ENCODE measurements at places on chromosomes 13 and 19.
A peak's percentile ranks its signal among the peaks of the same experiment; 100 is the strongest.

GRCh38 chr19:36152352-36153091 lies at the start of gene COX7A1:
Gene COX7A1 (minus strand): TSS chr19:36152447. CDS start chr19:36152407, 40 bp downstream.
- DNase-seq: no peak

- DNase-seq: no peak
Measured at GRCh38 chr19:55105237-55105636, 12.2 kb downstream of the PPP1R12C start.

- DNase-seq: no peak
Measured at GRCh38 chr13:101272886-101273285, 143.4 kb downstream of the NALCN start.

DNA sequence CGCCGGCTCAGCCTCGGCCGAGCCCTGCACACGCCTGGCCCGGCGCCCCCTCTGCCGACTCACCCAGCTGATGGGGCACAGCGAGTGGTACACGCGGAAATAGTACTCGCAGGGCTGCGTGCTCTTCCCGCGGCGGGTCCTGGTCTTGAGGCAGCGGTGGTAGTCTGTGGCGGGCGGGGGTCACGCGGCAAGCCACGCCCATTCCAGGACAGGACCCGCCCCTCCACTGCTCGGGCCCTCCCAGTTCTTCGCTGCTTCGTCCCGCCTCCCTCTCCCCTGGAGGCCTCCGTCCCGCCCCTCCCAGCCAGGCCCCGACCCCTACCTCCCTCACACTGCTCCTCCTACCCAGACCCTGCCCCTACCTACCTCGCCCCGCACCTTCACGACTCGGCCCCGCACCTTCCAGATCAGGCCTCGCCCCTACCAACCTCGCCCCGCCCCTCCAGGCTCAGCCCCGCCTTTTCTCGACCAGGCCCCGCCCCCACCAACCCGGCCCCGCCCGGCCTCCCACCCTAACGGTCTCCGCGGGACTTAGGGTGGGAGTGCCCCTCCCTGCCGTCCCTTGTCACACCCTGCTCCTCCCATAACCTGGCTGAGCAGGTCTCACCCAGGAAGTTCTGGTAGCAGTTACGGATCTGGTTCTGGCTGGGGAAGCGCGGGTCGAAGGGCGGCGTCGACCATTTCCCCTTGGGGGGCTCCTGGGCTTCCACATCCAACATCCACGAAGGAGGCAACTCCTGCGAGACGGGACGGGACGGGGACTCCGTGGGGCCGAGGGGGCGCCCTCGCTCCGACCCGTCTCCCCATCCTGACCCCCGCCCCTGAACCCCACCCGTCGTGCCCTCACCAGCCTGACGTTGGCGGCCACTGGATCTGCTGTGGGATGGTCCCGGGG lies 469 bp downstream of the COX6B2 start:
- peak; percentile 52 for DNase-seq

- no peak for DNase-seq
Measured at GRCh38 chr19:34618410-34618809, 58.5 kb downstream of the SCGB2B2 start.

DNA sequence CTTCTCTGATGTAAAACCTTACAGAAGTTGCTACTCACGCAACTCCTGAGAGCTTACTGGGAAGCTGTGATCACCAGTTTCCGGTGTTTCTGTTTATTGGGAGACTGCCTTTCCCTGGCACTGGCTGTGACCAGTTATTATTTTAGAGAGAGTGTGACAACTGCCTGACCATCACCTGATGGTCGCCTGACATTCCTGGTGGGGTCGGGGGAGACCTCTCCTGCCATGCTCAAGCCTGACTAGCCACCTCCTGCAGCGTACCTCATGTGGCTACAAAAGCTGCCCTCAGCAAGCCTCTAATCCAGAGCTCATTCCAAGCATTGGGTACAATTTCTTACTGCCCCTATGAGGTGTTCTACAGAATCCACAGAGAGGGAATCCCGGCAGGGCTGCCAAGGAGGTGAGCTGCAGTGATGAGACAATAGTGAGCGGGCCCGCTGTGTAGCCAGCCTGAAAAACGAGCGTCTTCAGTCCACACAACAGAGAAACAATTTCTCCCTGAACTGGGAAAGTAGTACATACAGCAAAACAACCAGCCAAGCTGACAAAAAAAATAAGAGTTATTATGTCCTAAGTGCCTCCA lies 28.7 kb downstream of the GJA3 start:
- no peak for DNase-seq

DNA sequence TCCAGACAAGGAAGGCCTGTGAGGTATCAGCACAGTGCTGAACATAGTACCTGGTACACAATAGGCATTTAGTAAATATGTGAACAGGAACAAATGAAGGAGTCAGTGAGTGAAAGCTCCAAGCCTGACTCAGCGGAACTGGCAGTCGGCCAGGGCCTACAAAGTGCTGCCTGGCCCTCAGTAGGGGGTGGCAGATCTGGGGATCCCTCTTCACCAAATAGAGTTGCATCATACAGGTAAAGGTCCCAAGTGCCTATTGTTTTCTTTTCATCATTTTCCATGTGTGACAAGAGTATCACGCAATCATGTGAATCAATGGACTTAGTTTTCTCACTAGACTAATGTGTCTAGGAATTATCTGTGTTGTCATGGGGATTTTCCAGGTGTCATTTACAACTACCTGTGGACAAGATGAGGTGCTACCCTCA lies 9.2 kb downstream of the CYP2B6 start:
- DNase-seq: no peak

- no peak for DNase-seq
Measured at GRCh38 chr19:46296722-46297461, at the start of gene HIF3A. Gene HIF3A (plus strand): TSS chr19:46297042. CDS start chr19:46297077, 35 bp downstream.

DNA sequence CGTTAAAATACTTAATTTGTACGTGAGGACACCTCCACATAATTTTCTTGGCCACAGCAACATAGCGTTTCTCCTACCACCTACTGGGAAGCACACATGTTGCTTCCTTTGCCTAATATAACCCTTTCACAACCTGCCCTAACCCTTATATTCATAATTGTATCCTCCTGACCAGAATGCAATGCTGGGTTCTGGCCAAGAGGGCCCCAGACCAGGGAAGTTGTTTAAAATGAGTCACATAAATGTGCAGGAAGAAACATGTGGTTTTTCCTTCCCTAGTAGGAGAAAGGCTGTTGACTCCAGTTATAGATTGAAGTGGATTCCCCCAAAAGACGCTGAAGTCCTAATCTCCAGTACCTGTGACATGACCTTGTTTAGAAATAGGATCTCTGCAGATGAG lies 187.3 kb downstream of the NUFIP1 start:
- no peak for DNase-seq

GRCh38 chr13:111862836-111863815 lies 203.8 kb upstream of the SOX1 start:
- no peak for DNase-seq

GRCh38 chr19:44731081-44731480 lies 17.4 kb upstream of the BCL3 start:
- no peak for DNase-seq

- no peak for DNase-seq
Measured at GRCh38 chr19:47897861-47898260, 11.7 kb upstream of the SULT2A1 start.

DNA sequence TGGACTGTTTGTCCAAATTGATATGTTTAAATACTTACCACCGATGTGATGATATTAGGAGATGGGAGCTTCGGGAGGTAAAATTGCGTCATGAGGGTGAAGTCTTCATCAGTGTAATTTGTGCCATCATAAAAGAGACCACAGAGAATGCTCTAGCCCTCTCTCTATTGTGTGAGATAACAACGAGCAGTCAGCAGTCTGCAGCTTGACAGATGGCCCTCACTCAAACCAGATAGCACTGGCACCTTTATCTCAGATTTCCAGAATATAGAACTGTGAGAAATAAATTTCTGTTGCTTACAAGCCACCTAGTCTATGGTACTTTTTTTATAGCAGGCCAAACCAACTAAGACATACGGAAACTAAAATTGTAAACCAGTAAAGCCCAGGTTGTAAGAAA lies 1718.9 kb upstream of the MIR17HG start:
- no peak for DNase-seq

GRCh38 chr13:25912961-25913360 lies 138.9 kb downstream of the SHISA2 start:
- DNase-seq: no peak

DNA sequence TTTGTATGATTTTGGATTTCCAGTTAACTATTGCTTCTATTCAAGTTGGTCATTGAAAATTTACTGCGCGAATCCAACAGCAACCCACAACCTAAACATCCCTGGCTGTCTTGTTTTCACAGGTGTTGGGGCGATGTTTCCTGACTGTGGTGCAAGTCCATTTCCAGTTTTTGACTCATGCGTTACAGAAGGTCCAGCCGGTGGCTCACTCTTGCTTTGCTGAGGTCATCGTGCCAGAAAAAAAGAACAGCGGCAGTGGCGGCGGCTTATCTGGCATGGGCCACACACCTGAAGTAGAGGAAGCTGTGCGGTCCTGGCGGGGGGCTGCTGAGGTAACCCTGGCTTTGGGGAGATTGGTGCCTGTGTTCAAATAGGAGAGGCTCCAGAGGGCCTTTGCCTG lies 45.2 kb upstream of the GPI start:
- no peak for DNase-seq

DNA sequence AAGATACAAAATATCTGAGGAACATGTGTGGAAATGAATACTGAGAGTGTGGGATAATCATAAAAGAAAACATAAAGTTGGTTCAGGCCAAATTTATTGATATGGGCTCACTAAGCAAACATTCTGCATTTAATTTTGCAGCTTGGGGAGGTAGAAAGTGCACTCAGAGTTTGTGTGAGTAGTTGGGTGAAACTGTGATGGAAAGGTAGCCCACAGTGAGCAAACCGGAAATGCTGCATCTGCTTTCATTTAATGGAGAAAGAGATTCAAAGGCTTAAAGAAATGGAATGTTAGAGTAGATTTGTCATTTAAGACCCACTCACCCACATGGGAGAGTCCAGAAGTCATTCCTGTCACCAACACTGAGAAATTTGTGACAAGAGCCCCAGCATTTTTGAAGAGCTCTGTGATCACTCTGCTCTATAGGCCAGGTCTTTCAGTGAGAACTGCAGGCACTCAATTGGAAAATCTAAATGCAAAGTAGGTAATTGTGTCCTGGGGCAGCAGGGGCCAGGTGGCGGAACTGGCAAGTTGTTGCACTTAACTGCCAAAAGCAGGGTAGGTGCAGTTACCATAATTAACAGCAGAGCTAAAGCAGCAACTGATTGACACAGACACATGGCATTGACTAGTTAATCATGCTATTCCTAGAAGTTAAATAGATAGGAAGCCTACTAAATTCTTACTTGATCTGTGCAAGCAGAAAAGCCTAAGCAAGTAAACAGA lies 1228.3 kb upstream of the PCDH20 start:
- no peak for DNase-seq

- DNase-seq: no peak
Measured at GRCh38 chr19:27955485-27956480, 1257.2 kb downstream of the UQCRFS1 start.

- DNase-seq: no peak
Measured at GRCh38 chr13:35855531-35856019, 275.6 kb downstream of the DCLK1 start.

- DNase-seq: no peak
Measured at GRCh38 chr19:13765395-13766094, 1.2 kb downstream of the MRI1 start.

DNA sequence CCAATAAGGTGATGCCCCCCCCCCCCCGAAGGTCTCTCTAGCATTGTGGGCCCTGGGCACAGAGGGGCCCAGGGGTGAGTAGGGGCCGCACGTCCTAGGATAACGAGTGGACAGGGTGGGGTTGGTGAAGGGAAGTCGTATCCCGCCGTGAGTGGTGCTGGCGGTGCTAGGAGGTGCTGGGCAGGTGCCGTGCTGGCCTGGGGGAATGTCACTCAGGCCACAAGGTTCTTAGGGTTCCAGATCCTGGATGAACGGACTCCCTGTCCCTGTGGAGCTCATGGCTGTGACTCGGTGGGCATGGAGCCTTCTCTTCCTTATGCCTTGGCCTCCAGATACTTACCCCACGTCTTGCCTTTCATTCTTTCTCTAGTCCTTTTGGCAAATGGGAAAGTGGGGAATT lies 157.4 kb upstream of the SOX1 start:
- no peak for DNase-seq

- no peak for DNase-seq
Measured at GRCh38 chr19:41821003-41821735, 23.3 kb downstream of the LYPD4 start.

- no peak for DNase-seq
Measured at GRCh38 chr19:6241056-6241455, 38.7 kb downstream of the MLLT1 start.

GRCh38 chr13:71456136-71456535 lies 410.9 kb downstream of the DACH1 start:
- DNase-seq: no peak

DNA sequence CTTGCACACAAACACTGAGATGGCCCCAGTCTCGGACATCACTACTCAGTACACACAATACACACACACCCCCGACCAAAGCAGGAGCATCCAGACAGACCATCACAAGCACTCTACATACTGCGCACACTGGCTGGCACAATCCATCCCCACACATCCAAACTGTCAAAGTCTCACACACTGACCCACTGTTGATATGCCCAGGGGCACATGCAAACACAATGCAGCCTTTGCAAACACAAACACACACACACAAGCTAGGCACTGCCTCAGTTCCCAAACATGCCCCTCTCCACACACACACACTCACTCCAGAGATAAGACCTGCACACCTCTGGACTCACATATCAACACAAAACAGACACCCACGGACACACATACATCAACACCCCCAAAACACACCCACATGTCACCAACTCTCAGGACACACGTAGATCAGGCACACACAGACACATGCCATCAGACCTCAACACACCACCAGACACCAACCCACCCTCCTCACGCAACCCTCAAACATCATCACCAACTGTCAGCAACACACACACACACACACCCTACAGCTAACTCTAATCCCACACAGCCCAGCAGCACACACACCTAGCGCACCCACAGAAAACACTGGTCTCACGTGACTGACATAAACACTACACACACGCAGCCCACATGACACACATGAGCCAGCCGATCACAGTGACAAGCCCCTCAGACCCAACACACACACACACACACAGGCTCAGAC lies 1.9 kb downstream of the BBC3 start:
- peak; percentile 84 for DNase-seq

- no peak for DNase-seq
Measured at GRCh38 chr19:18651733-18652132, 14.9 kb downstream of the KLHL26 start.

DNA sequence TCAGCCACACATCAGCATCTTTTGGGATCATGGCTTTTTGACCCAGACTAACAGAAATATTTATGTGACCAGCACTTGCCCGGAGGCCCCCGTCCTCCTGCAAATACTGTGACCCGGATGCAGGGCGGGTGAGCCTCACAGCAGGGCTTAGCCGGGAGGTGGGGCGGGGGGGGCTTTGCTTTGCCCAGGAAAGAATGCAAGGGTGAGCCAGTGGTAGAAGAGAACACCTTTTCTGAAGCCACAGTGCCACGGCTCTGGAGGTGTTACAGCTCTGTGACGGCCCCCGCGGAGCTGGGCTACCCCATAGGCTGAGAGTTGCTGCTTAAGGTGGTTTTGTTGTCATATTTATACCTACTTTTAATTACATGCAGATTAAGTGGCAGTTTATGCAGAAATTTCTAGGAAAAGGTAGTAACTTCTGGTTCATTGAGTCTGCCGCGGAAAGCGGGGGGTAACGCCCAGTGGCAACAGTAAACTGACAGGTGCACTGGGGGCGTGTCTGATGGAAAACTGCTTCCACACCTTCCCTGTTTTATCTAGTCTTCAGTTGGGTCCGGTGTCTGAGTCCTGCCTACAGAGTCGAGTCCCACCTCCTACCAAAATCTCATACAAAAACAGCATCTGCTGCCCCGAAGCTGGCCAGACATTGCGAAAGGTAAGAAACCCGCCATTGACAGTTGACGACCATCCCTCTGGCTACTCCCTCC lies 187.9 kb downstream of the TEX29 start:
- no peak for DNase-seq

- no peak for DNase-seq
Measured at GRCh38 chr19:51735759-51736449, 12.1 kb upstream of the HAS1 start.
